ENCODE measurements at places on chromosomes 16 and 17.

DNA sequence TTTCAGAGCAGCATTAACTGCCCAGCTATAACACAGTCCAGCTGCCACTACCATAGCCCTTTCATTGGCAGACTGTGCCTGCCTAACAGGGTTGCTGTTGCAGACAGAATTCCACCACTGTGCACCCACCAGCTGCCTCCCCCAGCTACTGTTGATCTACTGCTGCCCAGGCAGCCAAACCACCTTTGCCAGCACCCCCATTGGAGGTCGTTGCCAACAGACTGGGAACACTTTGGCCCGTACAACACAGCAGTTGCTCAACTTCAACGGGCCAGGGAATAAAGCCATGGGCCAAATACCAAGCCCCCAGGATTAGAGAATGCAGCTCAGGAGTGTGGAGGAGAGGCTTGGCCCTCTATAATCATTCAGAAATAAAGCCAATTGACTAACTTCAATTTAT lies 473.6 kb downstream of the CDH11 start:
- DNase-seq, result no peak

DNA sequence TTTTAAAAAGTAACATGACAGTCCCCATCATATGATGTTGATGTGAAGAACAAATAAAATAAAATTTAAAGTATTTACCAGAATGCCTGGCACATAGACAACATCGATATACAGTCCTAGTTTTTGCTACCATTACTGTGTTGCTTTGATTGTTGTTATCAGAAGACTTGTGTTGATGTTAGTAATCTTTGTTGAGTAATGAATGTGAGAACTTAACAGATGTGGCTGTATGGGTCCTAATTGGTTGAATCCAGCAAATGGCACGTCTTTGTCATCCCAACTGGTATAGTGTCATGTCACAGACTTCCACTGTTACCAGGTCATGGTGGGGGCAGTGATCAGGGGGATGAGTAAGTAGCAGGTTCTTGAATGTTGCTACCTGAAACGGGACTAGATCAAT lies 1151.4 kb upstream of the CDH8 start:
- DNase-seq, result no peak

DNA sequence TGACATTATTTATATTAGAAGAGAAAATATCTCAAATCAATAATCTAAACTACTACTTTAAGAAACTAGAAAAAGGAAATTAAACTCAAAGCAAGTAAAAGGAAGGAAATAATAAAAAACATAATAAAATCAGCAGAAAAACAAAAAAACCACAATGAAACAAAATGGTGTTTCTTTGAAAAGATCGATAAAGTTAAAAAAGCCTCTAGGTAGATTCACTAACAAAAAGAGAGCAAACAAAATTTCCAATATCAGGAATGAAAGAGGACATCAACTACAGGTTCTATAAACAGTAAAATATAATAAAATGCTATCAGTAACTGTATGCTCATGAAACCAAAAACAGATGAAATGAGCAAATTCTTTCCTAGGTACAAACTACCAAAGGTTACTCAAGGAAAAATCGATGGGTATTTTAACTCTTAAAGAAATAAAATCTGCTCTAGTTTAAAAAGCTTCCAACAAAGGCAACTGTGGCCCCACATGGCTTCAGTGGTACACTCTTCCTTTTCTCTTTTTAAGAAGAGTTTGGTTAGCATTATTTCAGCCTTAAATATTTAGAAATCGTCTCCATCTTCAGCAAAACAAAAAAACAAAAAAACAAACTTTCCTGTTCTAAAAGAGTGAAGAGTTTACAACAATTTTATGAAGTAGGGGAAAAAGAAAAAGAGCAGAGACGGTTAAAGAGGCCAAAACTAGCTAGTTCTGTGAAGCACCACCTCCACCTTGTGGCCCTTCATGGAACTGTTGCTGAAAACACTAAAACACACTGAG lies 102.2 kb downstream of the TRIM37 start:
- peak; percentile 55 for DNase-seq

GRCh38 chr17:77962348-77962747 lies 3.8 kb downstream of the TNRC6C start:
- no peak for DNase-seq

DNA sequence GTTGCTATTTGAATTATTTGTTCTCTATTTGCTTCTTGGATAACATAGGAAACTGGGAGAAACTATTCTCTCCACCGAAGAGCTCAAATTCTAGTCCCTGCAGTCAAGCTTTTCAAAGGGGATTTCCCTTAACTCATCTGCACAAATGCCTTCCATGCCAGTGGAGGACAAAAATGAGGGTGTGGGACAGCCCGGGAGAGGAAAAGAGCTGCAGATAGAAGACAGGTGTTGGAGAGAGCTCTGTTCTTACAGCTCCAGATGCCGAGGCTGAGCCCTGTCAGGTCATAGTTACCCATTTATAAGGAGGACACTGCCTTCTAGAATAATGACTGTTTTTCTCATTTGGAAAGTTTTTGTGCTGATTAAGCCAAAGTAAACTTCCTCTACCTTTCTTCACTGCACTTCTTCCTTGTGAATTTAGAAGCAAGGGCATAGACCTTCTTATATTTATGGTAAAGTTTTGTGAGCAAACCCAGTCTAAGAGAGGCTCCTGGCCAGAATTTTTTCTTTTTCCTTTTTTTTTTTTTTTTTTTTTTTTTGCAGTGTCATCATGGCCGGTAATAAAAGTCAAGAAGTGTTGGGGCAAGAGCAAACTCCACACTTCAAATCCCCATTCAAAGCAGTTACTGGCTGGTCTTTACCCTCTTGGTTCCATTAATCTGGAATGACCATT lies 177.2 kb downstream of the ABCC12 start:
- DNase-seq, result no peak
